NAMALWA (cell line): ENCODE measurements at places on chromosomes 3 and 15.
A peak's percentile ranks its signal among the peaks of the same experiment; 100 is the strongest.

- peak; percentile 35 for DNase-seq
Measured at GRCh38 chr15:76575274-76575673, 238.7 kb downstream of the ISL2 start.

GRCh38 chr3:56197991-56198390 is 270.3 kb downstream of the ERC2 start:
- DNase-seq, result no peak

GRCh38 chr3:188000361-188000861 is 153.5 kb upstream of the LPP start:
- DNase-seq, result peak; percentile 78

- no peak for DNase-seq
Measured at GRCh38 chr15:61243983-61244593, 15.0 kb upstream of the RORA start.

- DNase-seq, result no peak
Measured at GRCh38 chr3:5312290-5312689, 124.8 kb downstream of the EDEM1 start.

DNA sequence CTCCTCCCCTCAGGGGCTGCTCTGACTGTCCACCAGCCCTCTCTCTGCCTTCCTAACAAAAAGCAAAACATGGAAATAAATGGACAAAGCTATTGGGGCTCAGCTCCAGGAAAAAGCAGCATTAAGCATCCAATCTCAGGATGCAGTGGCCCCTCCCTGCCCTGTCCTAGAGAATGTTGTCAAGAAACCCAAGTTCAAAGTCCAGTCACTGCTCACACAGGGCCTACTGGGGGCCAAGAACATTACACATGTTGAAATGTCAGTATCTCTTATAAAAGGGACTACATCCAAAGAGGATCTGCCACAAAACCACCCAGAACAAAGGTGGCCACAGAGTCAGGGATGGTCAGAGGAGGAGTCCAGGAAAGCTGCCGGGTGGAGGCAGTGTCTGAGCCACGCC is 7.6 kb upstream of the GRIP2 start:
- DNase-seq, result no peak

DNA sequence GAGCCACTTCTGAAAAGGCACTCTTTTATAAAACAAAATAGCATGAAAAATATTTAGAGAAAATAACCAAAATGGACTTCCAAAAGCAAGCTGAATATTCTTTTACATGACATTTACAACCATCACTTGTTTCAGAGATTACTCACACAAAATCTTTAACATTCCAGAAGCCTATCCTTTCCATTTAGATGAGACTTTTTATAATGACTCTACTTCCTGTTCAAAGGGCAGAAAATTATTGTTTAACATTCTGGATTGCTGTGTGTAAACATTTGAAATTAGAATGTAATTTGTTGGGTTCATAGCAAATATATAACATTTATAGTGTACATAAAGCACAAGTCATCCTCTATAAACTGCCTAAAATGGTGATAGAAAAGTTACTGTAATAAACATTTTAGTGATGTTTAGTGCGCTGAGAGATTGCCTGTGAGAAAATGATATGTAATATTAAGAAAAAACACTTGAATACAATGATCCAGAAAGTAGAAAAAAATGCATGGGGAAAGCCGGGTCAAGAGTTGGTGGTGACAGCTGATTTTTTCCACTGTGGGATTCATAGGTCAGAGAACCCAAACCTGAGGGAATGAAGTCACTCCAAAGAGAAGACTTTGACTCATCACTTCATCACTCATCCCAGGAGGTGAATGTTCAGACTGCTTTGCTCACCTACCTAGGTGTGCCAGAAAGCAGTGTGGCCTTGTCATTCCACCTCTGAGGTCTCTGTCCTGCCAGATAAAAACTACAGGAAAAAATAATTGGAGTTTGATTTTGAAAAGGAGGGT is 305.8 kb downstream of the ARPP21 start:
- DNase-seq, result no peak

GRCh38 chr3:189950258-189950657 is 170.4 kb downstream of the P3H2 start:
- no peak for DNase-seq

DNA sequence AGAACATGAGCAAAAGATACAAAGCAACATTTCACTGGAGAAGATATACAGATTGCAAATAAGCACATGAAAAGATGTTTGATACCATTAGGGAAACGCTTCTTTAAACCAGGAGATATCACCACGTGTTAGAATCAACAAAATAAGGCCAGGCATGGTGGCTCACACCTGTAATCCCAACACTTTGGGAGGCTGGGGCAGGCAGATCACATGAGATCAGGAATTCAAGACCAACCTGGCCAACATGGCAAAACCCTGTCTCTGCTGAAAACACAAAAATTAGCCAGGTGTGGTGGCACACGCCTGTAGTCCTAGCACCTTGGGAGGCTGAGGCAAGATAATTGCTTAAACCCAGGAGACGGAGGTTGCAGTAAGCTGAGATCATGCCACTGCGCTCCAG is 20.5 kb upstream of the MUC20 start:
- DNase-seq, result no peak

GRCh38 chr3:30342318-30343060 is 263.9 kb upstream of the TGFBR2 start:
- no peak for DNase-seq

GRCh38 chr15:70584838-70585706 is 178.3 kb downstream of the UACA start:
- peak; percentile 21 for DNase-seq

DNA sequence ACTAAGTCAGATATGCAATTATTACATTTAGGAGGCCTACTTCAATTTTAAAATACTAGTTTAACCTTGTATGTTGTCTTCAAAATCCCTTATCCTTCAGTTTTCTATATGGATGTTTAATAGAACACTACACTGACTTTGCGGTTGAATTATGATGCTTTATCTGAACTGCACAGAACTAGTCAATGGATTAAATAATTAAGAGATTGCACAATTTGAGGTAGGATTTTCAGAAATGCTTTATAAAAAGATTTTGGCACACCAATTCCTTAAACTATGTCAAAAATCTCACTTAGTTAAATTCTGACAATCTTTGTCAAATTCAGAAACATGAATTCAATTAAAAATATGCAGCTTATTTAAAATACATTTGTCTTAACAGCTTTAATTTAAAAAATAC is 28.1 kb downstream of the ATOSA start:
- DNase-seq, result no peak

DNA sequence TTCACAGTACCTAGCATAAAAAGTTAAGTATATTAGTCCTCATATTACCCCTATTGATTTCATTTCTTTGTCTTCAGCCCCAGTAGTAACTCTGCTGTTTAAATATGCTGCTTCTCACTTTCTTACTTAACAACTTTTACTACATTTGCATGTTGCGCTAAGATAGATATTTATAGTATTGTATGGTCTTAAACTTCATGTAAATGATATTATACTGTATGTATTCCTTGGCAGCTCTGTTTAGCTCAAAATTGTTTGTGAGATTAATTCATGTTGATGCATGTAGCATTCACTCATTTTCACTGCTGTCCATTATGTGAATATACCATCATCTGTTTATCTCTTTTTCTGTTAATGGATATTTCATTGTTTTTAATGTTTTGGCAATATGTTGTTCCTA is 64.4 kb downstream of the PPM1L start:
- DNase-seq, result no peak

GRCh38 chr15:69697916-69698315 is 245.3 kb downstream of the RPLP1 start:
- DNase-seq, result no peak

GRCh38 chr3:156424758-156425157 is 130.2 kb downstream of the SSR3 start:
- DNase-seq, result no peak

GRCh38 chr3:49807431-49808114 is 4.5 kb downstream of the INKA1 start:
- no peak for DNase-seq

DNA sequence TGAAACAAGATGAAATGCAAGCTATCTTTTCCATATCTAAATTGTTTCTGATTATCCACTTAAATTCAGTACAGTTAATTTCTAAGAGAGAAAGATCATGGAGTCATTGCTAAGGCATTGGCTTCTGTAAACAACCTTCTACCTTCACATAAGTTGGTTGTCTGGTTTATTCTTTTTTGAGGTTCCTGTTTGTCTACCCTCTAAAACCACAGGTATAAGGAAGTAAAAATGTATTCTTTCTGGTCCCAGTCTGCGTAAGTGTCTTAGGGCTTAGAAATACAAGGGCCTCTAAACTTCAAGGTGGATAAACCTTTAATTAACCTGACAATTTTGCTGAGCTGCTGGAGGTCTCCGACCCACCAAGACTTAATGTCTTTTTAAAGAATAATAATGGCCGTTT is 3.6 kb upstream of the ATOSA start:
- peak; percentile 70 for DNase-seq

DNA sequence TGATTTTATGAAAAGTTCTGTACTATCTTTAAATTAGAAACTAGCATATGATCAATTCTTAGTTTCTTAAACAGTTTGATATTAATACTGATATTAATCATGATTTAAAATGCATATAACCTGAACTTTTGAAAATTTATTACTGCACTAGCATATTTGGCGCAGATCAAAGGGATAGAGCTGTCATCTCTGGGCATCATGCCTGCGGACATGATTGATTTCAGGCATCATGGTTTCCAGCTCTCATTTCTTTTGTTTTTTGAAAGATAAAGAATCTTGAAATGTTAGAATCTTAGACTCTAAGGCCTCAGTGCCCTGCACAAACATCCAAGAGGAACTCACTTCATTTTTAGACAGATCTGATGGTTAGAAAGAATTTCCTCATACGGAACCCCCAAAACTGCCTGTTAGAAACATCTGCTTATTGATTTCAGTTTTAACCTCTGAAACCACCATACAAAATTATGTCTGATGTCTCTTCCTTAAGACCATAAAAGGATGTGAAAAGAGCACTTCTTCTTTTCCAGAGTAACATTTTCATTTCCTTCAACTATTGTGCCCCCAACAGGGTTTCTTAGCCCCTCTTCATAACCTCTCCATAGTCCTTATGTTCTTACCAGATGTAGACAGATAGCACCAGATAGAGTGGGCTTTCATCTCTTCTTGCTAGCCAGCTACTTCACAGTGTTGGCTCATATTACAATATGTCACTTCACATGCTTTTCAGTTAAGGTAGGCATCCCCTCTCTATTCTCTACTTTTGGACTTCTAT is 110.8 kb downstream of the BBX start:
- DNase-seq, result no peak

GRCh38 chr3:146746190-146746589 is 141.0 kb upstream of the PLSCR5 start:
- DNase-seq, result no peak

GRCh38 chr3:195774917-195775316 is 36.8 kb downstream of the MUC4 start:
- DNase-seq, result peak; percentile 32

GRCh38 chr3:188257384-188258026 is 103.5 kb downstream of the LPP start:
- DNase-seq, result no peak

DNA sequence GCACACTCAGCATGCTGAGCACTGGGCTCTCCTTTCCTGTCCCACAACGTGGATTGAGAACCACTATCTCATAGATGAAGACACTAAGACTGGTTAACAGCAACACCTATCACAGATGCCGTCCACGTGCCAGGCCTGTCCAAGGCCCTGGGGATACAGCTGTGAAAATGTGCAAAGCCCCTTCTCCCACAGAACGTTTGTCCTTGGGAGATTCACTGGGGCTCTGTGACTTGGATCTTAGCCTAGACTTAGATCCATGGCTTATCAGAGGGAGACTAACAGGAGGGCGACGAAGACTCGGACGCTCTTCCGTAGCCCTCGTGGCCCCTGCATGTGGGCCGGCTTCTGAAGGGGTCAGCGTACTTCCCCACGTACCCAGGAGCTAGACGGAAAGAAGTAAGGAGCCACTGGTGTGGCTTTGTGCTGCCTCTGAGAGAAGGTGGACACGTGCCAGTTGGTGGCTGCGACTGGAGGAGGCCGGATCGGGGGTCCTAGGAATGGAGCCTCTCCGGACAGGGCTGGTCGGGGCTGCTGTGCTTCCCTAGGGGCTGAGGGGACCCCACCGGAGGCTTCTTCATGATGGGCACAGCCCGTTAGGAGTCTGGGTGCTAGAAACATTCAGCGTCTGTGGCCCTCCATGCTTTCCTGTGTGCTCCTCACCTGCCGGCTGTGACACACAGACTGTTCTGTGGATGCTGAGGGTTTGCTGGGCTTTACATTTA is 964 bp downstream of the NRROS start:
- peak; percentile 34 for DNase-seq

DNA sequence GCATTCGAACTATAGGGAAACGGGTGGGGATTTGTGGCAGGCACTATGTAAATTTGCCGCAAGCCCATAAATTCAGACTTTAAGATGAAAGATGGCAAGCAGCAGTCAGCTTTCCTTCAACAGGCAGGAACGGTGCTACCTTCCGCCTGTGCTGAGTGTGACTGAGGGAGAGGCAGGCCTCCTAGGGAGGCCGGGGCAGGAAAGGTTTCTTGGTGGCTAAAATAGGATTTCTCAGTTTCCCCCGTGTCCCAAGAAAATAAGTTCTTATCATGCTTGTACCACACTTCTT is 12.5 kb downstream of the FLNB start:
- no peak for DNase-seq

DNA sequence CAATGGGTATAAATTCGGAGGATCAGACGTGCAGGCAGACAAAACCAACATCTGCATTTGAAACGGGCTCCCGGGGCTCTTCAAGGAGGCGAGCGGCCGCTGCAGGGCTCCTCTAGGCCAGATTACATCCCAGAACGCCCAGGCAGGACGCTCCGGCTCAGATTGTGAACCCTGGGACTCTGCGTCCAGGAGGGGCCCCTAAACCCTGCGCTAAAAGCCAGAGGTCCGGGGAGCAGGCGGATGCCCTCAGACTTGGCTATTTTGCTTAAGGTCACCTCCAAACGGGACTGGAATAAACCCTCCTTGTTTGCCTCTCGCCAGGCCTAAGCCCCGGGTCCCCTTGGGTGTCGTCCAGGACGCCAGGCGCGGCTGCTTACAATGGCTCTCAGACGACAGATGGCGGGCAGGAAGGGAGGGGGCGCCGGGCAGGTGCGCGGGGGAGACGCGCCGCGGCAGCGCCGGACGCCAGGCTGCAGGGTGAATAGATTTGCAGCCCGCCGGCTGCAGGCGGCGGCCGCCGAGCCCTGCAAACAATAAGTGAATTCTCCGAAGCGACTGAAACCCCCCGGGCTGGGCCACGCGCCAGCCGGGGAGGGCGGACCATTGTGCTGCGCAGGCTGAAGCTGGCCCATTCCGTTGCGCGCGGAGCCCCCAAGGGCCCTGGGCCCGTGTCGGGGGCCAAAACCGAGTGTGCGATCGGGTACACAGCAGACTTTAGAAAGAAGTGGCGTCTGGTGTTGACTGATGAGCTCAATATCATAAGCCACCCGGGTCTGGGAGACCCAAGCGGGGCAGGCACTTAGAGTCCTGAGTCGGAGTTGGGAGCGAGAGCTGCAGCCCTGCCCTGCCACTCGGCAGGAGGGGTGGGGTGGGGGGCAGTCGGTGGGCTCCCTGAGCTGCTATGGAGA is 32.3 kb upstream of the AMOTL2 start:
- no peak for DNase-seq

GRCh38 chr3:147359177-147360050 is 46.9 kb downstream of the ZIC4 start:
- no peak for DNase-seq

- peak; percentile 55 for DNase-seq
Measured at GRCh38 chr3:125202197-125202596, 10.4 kb downstream of the SLC12A8 start.

- DNase-seq, result no peak
Measured at GRCh38 chr3:50494126-50494525, 9.3 kb downstream of the CACNA2D2 start.
